Left lung (tissue), 14 donors: ENCODE measurements at places on chromosomes 2 and 18. TPM values are rescaled to one million over a fixed set of nuclear protein-coding genes. Genes with fewer than 3 reads are reported as not detected.

FRZB gene
- total RNA-seq, result 2.8 TPM

GRCh38 chr2:69453475-69454129, 16.4 kb upstream of the NFU1 start:
- no peak for DNase-seq

SFT2D3 gene
- total RNA-seq, result 4.7 TPM

UPP2 gene
- not detected for total RNA-seq

DNA sequence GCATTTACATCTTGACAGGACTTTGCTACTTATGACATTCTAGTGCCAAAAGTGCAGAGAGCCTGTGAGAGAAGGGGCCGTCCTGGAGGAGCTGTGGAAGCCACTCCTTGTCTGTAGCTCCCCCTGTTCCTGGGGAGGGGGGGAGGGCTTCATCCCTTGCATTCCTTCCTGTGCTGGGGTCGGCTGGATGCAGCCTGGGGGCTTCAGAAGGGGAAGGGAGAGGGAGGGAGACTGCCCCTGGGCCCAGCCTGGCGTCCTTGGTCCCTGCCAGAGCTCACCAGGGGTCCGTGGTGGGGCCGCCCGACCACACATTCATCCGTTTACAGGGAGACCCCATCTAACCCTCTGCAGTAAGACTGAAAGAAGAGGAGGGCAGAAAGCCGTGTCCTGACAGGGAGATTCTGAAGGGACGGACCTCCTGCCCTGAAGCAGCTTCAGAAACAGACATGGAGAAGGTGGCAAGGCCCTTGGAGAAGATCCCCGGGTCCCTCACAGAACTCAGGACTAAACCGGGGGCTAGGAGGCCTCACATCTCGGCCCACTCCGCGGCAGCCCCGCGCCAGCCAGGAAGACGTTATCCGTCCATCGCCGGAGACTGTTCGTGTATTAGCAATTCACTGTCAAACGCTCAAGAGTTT, 258.3 kb upstream of the SALL3 start:
- DNase-seq, result no peak

DNA sequence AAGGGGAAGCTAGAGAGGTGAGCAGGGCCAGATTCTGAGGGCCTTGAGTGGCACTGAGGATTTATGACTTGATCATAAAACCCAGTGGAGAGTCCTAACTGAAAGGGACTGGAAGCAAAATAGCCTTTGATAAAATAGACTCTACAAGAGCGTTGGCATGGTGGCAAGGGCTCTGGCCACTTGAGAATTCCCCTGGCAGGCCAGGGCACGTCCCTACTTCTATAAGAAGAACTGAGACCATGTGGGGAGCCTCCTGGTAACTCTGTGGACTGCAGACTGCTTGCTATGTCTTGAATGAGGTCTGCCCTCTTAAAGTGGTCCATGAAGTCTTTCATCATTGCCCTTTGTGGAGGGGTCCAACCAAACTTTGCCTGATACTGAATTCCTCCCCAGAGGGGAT, 324.8 kb downstream of the ALK start:
- DNase-seq, result no peak

DNA sequence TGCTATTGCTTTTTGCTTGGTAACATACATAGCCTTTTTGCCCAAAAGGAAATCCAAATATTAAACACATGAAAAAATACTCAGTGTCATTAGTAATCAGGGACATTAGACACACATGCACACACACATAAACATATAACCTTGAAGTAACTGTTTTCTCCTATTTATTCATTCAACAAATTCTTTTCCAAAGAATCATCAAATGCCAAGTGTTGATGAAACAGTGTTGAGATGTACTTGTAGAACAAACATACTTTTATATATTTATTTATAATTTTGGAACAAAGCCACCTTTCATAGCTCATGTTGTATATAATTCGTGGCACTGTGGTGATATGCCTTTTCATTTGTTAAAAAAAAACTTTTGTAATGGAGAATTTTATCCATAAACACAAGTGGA, 81.0 kb downstream of the APLF start:
- no peak for DNase-seq

KLHL29 gene
- total RNA-seq, result 10.5 TPM

DNA sequence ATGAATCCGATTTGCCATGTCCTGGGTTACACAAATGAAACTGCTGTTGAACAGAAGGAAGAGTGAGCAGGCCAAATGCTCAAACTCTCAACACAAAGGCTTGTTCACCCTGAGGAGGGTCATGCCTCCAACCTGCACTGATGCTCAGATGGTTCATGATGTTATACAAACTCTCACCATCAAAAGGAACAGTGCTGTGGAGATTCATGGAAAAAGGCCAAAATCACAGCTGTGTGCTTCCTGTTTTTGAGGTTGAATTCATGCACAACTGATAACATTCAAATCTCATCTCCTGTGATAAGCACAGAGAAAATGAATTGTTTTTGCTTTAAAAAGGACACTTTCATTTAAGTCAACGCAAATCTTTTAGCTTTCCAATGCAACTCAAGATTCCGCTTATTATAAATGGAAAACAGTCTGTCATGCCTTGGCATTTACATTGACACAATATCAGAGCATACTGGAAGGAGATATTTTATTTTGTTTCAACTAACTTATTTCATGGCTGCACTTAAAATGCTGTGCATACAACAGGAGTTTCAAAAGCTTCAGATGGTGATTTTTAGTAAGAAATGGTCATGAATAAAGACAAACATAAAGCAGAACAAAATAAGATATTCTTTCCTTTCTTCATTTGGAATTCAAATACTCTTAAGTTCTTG, 22.2 kb upstream of the TTN start:
- no peak for DNase-seq

GRCh38 chr2:50448556-50448955, 583.4 kb downstream of the NRXN1 start:
- DNase-seq, result no peak

LYG1 gene
- total RNA-seq, result 0.93 TPM

ABCA12 gene
- 0.58 TPM for total RNA-seq

CD8B2 gene
- 0.10 TPM for total RNA-seq

DNA sequence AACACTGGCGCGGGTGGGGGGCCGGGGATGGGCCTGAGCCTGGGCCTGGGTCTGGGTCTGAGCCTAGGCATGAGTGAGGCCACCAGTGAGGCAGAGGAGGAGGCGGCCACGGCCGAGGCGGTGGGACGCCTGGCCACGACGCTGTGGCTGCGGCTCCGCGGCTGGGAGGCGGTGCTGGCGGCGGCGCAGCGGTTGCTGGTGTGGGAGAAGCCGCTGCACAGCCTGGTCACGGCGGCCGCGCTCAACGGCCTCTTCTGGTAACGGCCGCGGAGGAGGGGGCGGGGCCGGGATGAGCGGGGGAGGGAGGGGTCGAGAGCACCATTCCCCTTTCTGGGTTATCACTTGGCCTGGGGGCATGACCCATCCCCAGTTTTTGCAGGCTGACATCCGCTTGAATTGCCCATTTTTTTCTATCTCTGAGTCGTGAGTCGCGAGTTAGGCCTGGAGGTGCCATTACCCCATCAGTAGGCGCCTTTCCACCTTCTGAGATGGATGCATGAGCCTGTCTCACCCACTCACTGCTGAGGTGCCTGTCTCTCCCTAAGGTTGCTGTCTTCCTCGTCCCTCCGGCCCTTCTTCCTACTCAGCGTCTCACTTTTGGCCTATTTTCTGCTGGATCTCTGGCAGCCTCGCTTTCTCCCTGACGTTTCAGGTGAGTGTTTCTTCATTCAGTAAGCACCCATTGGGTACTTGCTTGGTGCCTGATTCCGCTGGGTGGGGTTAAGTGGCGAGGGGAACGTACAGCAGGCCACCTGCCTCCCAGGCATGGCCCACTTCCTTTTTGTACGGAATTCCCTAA, 501 bp downstream of the RETREG2 start:
- DNase-seq, result peak; percentile 91

- DNase-seq, result peak; percentile 53
These were observed 33.7 kb upstream of the WDR75 start for GRCh38 chr2:189407281-189408209.

LONRF2 gene
- 3.8 TPM for total RNA-seq

DNA sequence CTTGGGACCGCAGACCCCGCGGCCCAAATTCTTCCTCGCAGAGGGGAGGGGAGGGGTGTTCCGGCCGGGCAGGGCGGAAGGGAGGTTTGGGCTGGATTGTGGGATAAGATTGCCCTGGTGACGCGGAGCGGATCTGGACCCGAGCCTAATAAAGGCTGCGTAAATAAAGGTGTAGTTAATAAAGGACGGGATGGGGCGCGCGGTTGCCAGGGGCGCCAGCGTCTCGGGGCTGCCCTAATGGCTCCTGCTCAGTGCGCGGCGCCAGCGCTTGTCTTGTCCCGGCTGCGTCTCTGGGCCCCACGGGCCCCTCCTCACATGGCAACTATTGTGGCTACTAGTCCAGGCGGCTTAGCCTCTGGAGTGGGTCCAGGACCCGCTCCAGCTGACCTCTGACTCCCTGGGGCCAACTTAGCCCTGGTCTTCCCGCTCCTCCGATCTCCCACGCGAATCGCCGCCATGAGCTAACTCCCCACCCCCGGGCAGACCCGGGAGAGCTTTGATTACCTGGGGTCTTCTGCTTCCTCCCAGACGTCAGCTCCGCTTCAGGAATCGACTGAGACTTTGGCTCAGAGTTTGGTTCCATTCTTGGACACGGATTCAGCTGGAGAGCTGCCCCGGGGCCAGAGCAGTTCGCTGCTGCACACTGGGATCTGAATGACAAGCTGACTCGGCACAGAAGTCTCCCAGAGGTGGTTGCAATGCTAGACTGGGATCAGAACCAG, 36.5 kb downstream of the SLC25A52 start:
- DNase-seq, result peak; percentile 29

DNA sequence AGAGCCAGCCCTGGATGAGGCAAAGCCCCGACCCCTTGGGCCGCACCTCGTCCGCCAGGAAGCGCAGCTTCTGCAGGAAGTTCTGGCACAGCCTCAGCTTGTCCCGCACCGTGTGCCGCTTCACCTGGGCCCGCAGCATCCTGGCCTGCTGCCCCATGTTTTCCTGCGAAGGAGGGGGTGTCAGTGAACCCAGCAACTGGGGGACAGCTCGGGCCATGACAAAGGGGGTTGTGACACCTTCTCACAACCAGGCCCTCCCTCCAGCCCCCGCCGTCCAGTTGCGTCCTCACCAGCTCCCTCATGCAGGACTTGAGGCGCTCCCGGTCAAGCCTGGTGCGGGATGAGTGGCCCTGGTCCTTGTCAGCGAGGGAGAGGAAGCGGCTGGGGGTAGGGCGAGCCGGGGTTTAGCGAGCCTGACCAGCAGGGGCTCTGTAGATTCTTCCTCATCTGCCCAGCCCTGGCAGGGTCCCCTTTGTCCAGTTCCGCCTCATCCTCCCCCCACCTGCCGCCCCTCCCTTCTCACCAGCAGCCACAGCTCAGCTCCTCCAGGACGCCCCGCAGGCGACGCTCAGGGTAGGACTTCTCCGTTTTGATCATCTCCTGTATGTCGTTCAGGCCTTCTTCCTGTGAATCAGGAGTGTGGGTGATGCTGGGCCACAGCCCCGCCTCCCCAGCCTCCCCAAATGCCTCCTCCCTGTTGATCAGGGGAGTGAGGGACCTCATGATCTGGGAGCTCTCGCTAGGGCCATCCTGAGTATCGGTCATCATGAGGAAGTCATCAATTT, 606 bp downstream of the OTOF start:
- no peak for DNase-seq

- DNase-seq, result no peak
These were observed 105.6 kb downstream of the PRPF40A start for GRCh38 chr2:152611458-152612231.

QPCT gene
- 16.6 TPM for total RNA-seq

MARCO gene
- total RNA-seq, result 425 TPM

DNA sequence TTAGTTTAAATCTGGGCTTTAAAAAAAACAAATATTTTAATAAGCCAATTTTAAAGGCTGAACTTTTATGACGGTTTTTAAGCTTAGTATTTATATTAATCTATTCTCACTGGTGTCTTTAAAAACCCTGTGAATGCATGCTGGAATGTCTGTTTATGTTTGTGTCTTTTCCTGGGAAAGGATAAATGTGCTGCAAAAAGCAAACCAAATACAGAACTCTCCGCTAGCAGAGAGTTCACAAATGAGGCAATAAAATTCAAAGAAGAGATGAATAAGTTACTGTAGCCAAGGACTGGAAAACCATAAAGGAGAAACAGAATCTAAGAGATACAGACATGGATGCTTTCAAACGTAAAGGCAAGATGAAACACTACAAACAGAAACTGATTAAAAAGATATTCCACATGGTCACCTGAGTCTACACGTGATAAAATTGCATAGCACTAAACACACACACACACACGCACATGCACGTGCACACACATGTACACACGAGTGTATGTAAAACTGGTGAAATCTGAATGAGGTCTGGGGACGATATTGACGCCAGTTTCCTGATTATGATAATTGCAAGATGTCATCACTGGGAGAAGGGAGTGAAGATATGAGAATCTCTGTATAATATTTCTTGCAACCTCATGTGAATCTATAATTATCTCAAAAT, 4.5 kb downstream of the TWIST2 start:
- no peak for DNase-seq

AQP12B gene
- not detected for total RNA-seq

- no peak for DNase-seq
These were observed 80.3 kb downstream of the VSNL1 start for GRCh38 chr2:17620841-17621240.

SOCS6 gene
- total RNA-seq, result 22.2 TPM

PTPRM gene
- total RNA-seq, result 78.5 TPM

IMP4 gene
- 82.2 TPM for total RNA-seq

DNA sequence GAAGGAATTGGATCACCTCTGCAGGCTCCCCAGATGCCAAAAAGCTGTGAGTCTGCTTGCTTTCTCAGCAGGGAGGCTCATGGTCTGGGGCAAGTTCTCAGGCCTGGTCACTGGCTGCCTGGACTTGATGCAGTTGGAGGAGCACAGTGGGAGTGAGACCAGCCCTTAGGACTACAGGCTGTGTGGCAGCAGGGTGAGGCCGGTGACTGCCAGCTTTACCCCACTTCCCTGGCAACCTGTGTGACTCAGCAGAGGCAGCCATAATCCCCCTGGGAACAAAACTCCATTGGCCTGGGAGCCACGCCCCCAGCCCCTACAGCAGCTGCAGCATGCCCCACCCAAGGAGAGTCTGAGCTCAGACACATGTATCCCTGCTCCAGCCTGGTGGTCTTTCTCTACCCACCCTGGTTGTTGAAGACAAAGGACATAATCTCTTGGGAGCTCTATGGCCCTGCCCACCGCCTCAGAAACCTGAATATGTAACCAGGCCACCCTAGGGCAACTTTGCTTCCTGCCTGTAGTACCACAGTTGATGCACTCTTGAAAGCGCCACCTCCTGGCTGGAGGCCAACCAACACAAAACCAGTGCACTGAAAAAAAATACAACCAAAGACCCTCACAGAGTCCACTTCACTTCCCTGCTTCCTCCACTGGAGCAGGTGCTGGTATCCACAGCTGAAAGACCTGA, 106.8 kb upstream of the SPATS2L start:
- no peak for DNase-seq

- DNase-seq, result no peak
These were observed 320.2 kb downstream of the TMX3 start for GRCh38 chr18:68394705-68395104.

KLHL14 gene
- total RNA-seq, result 0.45 TPM

GRCh38 chr2:120400551-120400950, 54.6 kb downstream of the INHBB start:
- no peak for DNase-seq

NAT8 gene
- total RNA-seq, result not detected
